ENCODE measurements at places on chromosomes 6 and 20. TPM values are rescaled to one million over a fixed set of nuclear protein-coding genes. Genes with fewer than 3 reads are reported as not detected.

- H3K27me3 ChIP-seq, result no peaks in the 10 kb centered on the region
- H3K4me1 ChIP-seq, result no peaks in the 10 kb centered on the region
- H3K27ac ChIP-seq, result no peak overlapping the region
Observed at GRCh38 chr20:43243672-43244269, 54.1 kb upstream of the PTPRT start.

- no peaks in the 10 kb centered on the region for H3K36me3 ChIP-seq
- H3K4me3 ChIP-seq, result no peak overlapping the region
- DNase-seq, result no peak
Observed at GRCh38 chr20:32479012-32479411, 106.1 kb downstream of the NOL4L start.

DNA sequence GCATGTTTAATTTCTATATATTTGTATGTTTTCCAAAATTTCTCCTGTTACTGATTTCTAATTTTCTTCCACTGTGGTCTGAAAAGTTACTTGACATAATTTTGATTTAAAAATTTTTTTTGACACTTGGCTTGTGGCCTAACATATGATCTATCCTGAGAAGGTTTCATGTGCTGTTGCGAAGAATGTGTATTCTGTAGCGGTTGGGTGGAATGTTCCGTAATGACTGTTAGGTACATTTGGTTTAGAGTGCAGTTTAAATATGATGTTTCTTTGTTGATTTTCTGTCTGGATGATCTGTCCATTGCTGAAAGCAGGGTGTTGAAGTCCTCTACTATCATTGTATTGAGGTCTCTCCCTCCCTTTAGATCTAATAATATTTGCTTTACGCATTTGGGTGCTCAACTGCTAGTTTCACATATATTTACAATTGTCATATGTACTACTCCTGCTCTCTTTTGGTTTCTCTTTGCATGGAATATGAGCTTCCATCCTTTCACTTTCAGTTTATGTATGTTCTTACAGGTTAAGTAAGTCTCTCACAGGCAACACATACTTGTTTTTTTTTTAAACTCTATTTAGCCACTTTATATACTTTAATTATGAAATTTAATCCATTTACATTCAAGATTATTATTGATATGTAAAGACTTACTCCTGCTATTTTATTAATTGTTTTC, 19.5 kb upstream of the EDN1 start:
- H3K36me3 ChIP-seq, result no peaks in the 10 kb centered on the region
- no peaks in the 10 kb centered on the region for H3K4me1 ChIP-seq
- no peak for DNase-seq

- H3K27me3 ChIP-seq, result no peaks in the 10 kb centered on the region
- peaks cover 5% of the 10 kb centered on the region for H3K36me3 ChIP-seq
- no peak for DNase-seq
- no peaks in the 10 kb centered on the region for H3K4me1 ChIP-seq
- H3K4me3 ChIP-seq, result no peak overlapping the region
Observed at GRCh38 chr20:37394543-37395409, 48.8 kb downstream of the SRC start.

DNA sequence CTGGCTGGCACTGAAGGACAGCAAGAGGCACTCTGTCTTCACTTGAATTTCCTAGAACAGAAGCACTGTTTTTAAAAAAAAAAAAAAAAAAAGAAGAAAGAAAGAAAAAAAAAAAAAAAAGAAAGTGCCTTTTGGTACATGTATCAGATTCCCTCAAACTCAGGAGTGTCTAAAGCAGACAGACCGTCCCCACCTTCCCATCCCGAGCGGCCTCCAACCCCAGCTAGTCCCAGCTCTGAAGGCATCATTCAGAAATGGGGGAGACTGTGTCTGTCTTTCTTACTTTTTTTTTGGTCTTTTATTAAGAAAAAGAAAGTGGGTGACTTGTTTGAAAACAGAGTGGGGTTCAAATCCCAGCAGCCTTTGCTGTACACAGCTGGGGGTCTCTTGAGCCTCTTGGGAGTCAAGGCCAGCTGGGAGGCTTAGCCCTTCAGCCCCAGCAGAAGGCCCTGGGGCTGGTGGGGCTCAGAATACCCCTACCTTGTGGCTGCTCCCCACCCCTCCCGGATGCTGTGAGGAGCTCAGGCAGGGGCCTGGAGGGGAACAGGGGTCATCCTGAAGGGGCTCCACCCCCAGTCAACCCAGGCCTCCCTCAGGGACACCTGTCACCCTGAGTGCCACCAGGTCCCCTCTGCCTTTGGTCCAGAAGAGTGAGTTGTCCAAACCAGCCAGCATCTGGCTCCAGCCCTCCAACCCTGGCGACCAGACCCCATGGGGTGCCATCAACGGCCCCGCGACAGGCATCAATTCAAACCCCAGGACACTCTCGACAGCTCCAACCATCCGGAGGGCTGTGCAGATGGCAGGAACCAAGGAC, 128.3 kb downstream of the TAF4 start:
- no peaks in the 10 kb centered on the region for H3K27me3 ChIP-seq
- no peaks in the 10 kb centered on the region for H3K36me3 ChIP-seq
- DNase-seq, result no peak
- H3K4me3 ChIP-seq, result no peak overlapping the region
- H3K4me1 ChIP-seq, result no peaks in the 10 kb centered on the region
- no peak overlapping the region for H3K27ac ChIP-seq

DNA sequence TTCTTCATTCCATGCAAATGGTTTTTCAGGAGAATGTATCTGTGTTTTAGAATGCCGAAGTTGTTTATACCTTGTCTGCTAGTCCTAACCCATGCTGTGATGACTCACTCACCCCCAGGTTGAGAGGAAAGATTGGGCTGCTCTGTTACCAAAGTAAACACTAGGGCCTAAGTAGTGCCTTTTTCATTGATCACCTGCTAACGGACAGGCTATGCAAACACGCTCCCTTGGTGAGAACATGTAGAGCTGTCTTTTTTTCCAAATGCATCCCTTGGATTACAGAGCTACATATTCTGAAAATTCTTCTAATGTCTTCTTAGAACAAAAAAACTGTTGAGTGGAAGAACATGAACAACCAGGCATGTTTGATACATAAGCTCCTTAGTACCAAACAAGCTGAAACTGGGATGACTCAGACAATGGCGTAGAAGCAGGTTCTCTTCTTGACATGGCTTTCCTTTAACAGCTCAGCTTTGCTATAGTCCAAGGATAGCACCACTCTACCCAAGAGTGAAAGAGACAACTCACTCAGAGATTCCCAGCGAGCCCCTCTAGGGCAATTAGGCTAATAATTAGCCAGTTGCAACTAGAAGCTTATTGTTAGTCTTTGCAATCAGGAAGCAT, 20.5 kb downstream of the PERP start:
- H3K27ac ChIP-seq, result no peak overlapping the region
- H3K27me3 ChIP-seq, result no peaks in the 10 kb centered on the region
- peaks cover 9% of the 10 kb centered on the region for H3K4me1 ChIP-seq
- no peak for DNase-seq

DNA sequence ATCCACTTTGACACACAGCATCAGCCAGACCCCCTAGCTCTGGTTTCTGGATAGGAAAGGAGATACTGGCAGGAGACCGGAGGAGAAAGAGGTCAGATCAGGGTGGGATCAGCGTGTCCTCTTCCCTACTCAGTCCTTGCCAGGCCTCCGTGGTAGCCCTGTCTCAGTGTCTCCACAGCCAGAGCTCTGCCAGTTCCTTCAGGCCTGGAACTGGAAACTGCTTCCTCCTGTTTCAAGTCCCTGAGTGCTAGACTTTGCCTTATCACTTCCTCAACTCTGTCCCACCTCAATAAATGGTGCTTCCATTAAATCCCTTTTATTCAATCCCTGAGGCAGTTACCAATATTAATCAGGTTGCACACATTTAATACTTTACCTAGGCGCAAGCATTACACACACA, 96.8 kb upstream of the LY86 start:
- no peaks in the 10 kb centered on the region for H3K4me1 ChIP-seq
- no peaks in the 10 kb centered on the region for H3K27me3 ChIP-seq
- no peak overlapping the region for H3K4me3 ChIP-seq
- H3K36me3 ChIP-seq, result no peaks in the 10 kb centered on the region
- DNase-seq, result no peak

GRCh38 chr6:113065611-113066010, 718.5 kb downstream of the RFPL4B start:
- H3K4me3 ChIP-seq, result no peak overlapping the region
- peak; percentile 8 for DNase-seq
- no peaks in the 10 kb centered on the region for H3K36me3 ChIP-seq
- H3K4me1 ChIP-seq, result peaks cover 6% of the 10 kb centered on the region
- H3K27me3 ChIP-seq, result no peaks in the 10 kb centered on the region
- H3K27ac ChIP-seq, result no peak overlapping the region

DNA sequence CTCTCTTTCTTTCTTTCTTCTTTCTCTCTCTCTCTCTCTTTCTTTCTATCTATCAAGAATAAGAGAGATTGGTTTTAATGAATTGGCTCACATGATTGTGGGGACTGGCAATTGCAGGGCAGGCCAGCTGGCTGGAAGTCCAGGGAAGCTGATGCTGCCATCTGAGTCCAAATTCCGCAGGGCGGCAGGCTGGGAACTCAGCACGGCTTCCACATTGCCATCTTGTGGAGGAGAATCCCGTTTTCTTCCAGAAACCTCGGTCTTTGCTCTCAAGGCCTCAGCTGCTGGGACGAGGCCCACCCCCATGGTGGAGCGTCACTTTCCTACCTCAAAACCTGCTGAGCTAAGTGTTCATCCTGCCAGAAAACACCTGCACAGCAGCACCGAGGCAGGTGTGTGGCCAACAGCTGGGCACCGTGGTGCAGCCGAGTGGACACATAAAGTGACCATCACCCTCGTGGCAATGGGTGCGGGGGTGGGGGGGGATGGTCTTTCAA, 58.8 kb upstream of the SLCO4A1 start:
- H3K27ac ChIP-seq, result no peak overlapping the region
- no peak for DNase-seq
- H3K4me3 ChIP-seq, result no peak overlapping the region
- no peaks in the 10 kb centered on the region for H3K4me1 ChIP-seq
- H3K36me3 ChIP-seq, result no peaks in the 10 kb centered on the region
- peaks cover 4% of the 10 kb centered on the region for H3K27me3 ChIP-seq

DNA sequence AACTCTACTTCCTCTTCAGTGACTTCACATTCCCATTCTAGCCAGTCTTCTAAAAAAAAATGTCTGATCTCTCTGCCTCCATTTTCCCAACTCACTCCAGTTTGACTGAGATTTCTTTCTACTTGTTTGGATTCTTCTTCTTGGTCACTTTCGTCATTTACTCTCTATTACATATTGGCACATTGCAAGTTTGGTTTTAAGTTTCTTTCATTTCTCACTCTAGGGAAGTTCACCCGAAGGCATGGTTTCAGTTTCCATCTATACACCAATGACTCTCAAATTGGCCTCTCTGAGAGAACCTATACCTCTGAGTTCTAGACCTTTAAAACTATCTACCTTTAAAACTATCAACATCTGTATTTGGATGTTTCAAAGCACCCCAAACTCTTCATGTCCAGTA, 51.3 kb downstream of the CD109 start:
- no peaks in the 10 kb centered on the region for H3K4me1 ChIP-seq
- H3K27me3 ChIP-seq, result no peaks in the 10 kb centered on the region
- no peaks in the 10 kb centered on the region for H3K36me3 ChIP-seq
- no peak for DNase-seq
- no peak overlapping the region for H3K4me3 ChIP-seq
- no peak overlapping the region for H3K27ac ChIP-seq

- no peaks in the 10 kb centered on the region for H3K36me3 ChIP-seq
- H3K4me1 ChIP-seq, result no peaks in the 10 kb centered on the region
- DNase-seq, result no peak
- no peak overlapping the region for H3K27ac ChIP-seq
- H3K4me3 ChIP-seq, result no peak overlapping the region
- H3K27me3 ChIP-seq, result no peaks in the 10 kb centered on the region
Observed at GRCh38 chr20:8082025-8082424, 50.0 kb upstream of the PLCB1 start.

- no peak overlapping the region for H3K27ac ChIP-seq
- H3K27me3 ChIP-seq, result no peaks in the 10 kb centered on the region
- no peaks in the 10 kb centered on the region for H3K36me3 ChIP-seq
- no peak for DNase-seq
Observed at GRCh38 chr6:168943231-168943905, 310.3 kb downstream of the THBS2 start.

DNA sequence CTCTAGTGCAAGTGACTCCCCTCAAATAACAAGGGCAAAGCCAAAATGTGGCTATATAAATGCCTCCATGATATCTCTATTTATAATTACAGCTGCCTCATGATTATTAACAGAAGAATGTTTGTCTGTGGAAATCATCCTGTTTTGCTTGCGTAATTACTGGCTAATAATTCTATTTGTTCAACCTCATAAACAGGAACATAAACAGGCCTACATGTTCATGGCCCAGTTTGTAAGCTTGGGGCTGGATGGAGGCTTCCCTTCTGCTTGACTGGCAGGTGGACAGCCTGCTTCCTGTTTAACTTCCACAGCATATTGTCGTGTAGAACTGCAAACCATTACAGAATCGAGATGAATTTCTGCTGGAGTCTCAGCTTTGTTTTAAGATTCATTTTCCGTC, 766.0 kb upstream of the MAP3K7 start:
- no peaks in the 10 kb centered on the region for H3K4me1 ChIP-seq
- DNase-seq, result no peak
- H3K36me3 ChIP-seq, result no peaks in the 10 kb centered on the region
- H3K27ac ChIP-seq, result no peak overlapping the region
- H3K27me3 ChIP-seq, result no peaks in the 10 kb centered on the region
- H3K4me3 ChIP-seq, result no peak overlapping the region

- no peaks in the 10 kb centered on the region for H3K36me3 ChIP-seq
- no peak overlapping the region for H3K27ac ChIP-seq
- no peak overlapping the region for H3K4me3 ChIP-seq
- no peak for DNase-seq
- H3K27me3 ChIP-seq, result no peaks in the 10 kb centered on the region
Observed at GRCh38 chr6:22082218-22082617, 214.6 kb downstream of the PRL start.

- H3K36me3 ChIP-seq, result no peaks in the 10 kb centered on the region
- no peak overlapping the region for H3K27ac ChIP-seq
- no peak for DNase-seq
- H3K4me3 ChIP-seq, result no peak overlapping the region
- H3K27me3 ChIP-seq, result no peaks in the 10 kb centered on the region
Observed at GRCh38 chr6:123168466-123168865, 172.4 kb downstream of the CLVS2 start.

Gene SLC17A4
- not detected for total RNA-seq

Gene GABRR2
- total RNA-seq, result 0.44 TPM

Gene PSORS1C1
- 2.1 TPM for total RNA-seq

Gene PLA2G7
- 12.5 TPM for total RNA-seq

Gene VWA7
- 1.2 TPM for total RNA-seq

Gene HAO1
- not detected for total RNA-seq

Data from thyroid gland (tissue), 4 donors.